ENCODE measurements at places on chromosomes 3 and 15.
A peak's percentile ranks its signal among the peaks of the same experiment; 100 is the strongest.

DNA sequence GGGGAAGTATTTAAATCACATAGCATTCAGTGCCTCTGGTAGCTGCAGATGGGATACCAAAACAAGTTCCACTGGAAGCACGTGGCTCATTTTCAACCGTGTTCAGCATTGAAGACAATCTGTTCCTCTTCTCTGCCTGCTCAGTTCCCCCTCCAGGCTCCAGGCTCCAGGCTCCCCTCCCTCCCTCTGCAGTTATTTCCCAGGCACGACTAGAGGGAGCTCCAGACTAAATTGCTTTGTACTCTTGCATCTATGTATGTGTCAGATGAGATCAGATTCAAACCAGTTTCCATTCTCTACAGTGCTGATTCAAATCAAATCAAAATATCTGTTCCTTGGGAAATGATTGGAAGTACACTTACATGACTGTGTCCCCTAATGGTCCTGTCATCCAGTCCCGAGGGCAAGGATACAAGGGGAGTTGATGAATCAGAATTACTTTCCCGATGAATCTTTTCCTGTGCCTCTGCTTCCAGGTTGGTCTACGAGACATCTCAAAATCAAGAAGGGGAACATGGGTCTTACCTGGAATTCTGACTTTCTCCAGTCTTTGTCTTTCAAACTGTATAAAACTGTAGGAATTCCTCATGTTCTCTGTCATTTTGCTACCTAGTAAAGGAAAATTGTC is 600.5 kb downstream of the EDEM1 start:
- H3K36me3 ChIP-seq, result no peaks in the 10 kb centered on the region
- H3K27me3 ChIP-seq, result no peaks in the 10 kb centered on the region
- no peaks in the 10 kb centered on the region for H3K4me1 ChIP-seq
- no peak overlapping the region for H3K4me3 ChIP-seq

- H3K36me3 ChIP-seq, result no peaks in the 10 kb centered on the region
- DNase-seq, result peak; percentile 44
- peaks cover 7% of the 10 kb centered on the region for H3K4me1 ChIP-seq
- H3K27me3 ChIP-seq, result no peaks in the 10 kb centered on the region
- no peak overlapping the region for H3K27ac ChIP-seq
These were observed 146.9 kb downstream of the KLF13 start for GRCh38 chr15:31473385-31474058.

GRCh38 chr15:63834500-63835210 is 907 bp upstream of the HERC1 start:
- DNase-seq, result no peak
- H3K4me3 ChIP-seq, result peak overlapping the region; percentile 81
- H3K27ac ChIP-seq, result peak overlapping the region; percentile 83

GRCh38 chr3:14505803-14506500 is 34.2 kb downstream of the GRIP2 start:
- H3K36me3 ChIP-seq, result peaks cover 5% of the 10 kb centered on the region
- H3K27me3 ChIP-seq, result no peaks in the 10 kb centered on the region
- no peak overlapping the region for H3K4me3 ChIP-seq
- peak; percentile 54 for DNase-seq
- H3K27ac ChIP-seq, result no peak overlapping the region
- no peaks in the 10 kb centered on the region for H3K4me1 ChIP-seq

DNA sequence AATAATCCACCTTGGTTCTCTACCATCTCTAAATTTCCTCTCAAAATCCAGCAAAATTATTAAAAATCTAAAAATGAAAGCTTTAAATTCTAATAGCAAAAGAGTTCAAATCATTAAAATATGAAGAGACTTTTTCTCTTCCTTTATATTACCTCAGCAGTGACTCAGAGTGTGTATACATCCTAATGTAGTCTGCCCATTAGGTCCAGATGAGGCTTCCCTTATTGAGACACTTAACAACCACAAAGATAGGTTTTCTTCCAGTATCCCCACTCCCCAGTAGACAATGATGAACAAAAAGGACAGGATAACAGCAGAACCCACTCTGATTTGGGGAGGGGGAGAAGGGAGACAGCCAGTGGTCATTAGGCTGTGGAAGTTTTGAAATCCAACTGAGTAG is 61.5 kb upstream of the DCBLD2 start:
- H3K27ac ChIP-seq, result no peak overlapping the region
- no peak for DNase-seq
- H3K36me3 ChIP-seq, result no peaks in the 10 kb centered on the region
- H3K4me3 ChIP-seq, result no peak overlapping the region
- no peaks in the 10 kb centered on the region for H3K4me1 ChIP-seq
- H3K27me3 ChIP-seq, result no peaks in the 10 kb centered on the region

DNA sequence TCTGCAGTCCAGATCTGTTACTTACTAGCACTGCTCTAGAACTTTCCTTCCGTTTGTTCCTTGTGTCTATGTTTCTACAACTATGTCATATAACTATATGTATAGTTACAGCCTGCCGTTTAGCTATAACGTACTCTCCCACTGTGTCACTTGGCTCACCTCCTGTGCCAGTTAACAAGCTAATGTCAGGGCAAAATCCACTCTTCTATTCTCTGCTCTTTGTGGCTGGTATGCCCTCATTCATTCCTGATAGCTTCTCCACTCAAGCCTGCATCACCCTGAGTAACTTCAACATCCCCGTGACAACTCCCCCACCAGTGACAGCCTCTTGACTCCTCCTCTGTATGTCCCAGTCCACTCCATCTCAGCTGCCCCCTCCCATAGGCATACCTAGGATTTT is 229.2 kb downstream of the TJP1 start:
- no peaks in the 10 kb centered on the region for H3K27me3 ChIP-seq
- H3K27ac ChIP-seq, result no peak overlapping the region
- H3K4me3 ChIP-seq, result no peak overlapping the region

DNA sequence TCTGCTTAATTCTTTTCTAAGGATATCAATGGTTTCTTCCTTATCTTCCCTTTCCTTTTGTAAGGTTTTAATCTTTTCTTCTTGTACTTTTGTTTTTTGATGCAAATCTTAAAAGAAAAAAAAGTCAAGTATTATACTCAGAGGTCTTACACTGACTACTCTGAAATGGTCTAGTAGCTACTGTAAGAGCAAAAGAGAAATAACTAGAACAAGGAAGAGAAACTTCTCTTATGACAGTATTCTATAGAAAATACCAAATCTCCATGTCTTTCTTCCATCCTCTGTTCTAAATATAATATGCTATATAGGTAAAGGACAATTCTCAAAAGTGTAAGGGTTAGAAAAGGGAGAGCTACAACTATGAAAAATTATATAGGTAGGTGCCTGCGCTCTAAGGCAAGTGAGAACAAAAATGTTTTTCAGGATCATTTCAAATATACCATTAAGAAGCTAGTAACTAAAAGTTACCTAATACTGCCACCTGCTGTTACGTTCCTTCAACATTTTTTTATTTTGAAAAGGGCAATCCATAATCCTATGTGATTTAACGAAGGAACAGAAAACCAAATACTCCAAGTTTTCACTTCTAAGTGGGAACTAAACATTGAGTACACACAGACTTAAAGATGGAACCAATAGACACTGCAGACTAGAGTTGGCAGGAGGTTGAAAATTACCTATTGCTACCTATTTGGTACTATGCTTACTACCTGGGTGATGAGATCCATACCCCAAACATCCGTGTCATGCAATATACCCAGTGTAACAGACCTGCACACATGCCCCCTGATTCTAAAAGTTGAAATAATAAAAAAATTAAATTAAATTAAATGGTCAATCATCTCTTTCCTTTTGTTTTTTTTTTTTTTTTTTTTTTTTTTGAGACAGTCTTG is 36.7 kb downstream of the CIP2A start:
- no peak overlapping the region for H3K27ac ChIP-seq
- H3K36me3 ChIP-seq, result no peaks in the 10 kb centered on the region
- no peaks in the 10 kb centered on the region for H3K4me1 ChIP-seq
- no peak overlapping the region for H3K4me3 ChIP-seq
- H3K27me3 ChIP-seq, result no peaks in the 10 kb centered on the region

DNA sequence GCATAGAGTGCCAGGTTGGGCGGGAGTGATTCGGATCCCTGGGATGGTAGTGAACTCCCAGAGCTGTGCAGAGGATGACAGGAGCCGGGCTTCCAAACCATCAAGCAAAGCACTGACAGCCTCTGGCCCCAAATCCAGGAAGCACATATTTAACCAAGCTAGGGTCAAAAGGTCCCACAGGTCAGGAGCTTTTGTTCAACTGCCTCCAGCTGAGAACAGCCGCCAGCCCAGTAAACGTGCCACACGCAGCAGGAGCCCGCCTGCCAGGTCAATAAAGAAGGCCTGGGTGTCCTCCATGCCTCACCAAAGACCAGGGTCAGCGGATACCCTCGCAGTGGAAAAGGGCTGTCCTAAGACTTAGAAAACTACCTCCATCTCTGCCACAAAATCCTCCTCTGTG is 184.7 kb upstream of the LINGO1 start:
- H3K27me3 ChIP-seq, result peaks cover 14% of the 10 kb centered on the region
- DNase-seq, result no peak
- H3K4me1 ChIP-seq, result no peaks in the 10 kb centered on the region
- H3K27ac ChIP-seq, result no peak overlapping the region
- H3K4me3 ChIP-seq, result no peak overlapping the region

Data from ascending aorta (tissue), 2 donors.